ENCODE measurements at places on chromosomes 11 and 22. TPM values are rescaled to one million over a fixed set of nuclear protein-coding genes. Genes with fewer than 3 reads are reported as not detected.

DNA sequence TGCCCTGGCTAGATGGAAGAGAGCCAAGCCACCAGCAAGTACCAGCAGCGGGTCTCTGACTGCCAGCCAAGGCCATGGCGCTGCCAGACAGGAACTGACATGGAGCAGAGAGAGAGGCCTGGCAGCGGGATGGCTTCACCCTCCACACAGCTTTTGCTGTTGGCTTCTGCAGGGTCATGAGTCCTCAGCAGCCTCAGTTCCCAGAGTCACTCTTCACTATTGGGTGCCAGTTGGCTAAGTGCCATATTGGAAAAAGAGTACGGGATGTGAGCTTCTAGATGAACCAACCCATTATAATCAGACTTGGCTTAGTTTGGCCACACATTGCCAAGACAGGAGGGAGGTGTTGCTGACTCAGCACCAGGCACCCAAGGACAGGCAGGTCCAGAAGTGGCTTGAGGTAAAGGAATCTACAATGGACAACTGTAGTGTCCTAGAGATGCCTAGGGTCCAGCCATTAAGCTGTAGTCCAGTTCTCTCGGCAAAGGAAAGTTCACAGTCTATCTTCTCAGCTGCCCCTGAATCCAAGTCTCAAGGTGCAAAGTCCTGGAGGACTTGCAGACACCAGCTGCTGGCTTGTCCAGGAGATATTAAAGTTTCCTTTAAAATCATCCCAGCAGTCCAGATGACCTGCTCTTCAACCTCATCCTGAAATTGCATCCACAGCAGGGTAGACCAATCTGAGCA is 40.7 kb upstream of the POU2AF1 start:
- DNase-seq, result no peak

DNA sequence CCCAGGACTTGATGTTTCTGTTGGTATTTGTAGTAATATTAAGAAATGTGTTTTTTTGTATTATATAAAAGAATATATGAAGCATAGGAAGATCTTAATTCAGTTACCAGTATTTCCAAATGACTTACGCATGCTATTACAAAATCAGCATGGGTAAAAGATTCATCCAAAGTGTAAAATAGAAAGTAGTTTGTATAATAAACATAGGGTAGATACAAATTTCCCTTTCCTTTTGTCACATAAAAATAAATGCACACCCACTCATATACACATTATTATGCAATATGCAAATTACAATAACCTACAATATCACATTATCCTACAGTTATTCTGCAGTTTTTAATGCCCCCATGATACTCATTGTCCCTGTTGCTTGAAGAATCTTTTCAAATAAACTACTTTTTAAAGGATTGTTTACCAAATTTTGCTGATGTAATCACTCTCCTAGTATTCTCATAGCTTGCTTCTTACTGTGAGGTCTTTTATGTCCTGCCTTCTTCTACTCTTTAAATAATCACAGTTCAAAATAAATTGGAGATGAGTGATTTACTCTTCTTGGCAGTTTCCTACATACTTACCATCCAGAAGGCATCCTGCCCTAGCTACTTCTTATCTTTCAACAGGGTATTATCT is 244.0 kb downstream of the CASP12 start:
- DNase-seq, result no peak

DNA sequence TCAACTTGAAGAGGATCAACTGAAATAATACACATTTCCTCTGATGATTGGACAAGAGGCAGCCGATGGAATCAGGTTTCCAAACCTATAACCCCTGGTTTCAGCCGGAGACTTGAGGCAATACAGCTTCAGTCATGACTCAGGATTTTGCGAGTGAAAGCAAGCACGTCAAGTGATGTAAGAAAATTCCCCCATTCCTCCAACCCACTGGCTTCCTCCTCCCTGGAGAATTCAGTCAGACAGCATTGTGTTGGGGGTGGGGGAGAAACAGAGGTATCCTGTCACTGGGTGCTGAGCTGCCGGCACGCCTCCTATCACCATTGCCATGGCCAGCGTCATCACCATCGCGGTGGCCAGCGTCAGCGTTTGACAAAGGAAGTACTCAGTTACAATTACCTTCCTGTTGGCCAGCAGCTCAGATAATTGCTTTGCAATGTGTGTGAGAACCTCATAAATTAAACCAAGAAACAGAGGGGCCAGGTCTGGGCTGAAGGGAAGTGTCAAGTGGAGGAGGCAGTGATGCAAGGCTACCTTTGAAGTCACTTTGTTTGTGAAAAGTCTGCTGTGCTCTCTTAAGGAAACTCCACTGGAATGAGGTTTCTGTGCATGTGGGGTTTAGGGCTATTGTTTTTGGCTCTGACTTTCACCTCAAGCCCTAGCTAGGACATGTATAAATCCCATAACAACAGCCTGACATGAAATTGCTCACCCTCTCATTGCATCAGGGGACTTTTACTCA is 50.2 kb downstream of the LIF start:
- DNase-seq, result peak; percentile 99

DNA sequence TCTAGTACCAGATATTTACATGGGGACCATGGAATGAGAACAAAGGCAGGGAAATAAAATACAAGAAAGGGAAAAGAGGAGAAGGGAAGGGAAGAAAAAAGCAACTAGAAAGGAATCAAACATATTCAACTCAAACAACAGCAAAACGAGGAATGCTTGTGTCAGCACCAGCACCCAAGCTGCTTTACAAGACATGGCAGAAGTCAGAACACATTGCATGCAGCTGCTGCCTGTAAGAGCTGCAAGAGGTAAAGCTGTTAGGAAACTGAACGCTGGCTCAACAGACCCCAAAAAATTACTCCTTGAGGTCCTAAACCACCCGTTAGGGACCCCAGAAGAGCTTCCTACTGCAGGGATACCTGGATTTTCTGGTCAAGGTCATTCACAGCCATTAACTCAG is 296.9 kb downstream of the OPCML start:
- no peak for DNase-seq

DNA sequence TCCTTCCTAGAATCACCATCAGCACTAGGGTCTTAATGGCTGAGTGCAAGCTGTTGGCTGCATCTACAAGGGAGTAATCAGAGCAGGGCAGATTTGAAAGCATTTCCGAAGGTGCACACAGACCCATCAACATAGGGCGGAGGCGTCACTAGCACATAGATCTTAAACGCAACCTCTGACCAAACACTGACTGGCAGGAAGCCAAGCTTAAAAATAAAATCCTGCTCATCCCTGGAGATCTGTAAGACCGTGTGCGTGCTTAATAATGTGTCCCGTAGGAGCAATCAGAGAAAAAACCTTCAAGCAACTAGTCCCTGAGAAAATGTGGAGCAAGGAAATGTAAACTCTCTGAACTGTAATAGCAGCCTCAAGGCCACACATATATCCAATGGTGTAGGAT is 470.5 kb downstream of the ETS1 start:
- no peak for DNase-seq

- no peak for DNase-seq
Measured at GRCh38 chr11:46427364-46427763, 35.8 kb upstream of the CHRM4 start.

DNA sequence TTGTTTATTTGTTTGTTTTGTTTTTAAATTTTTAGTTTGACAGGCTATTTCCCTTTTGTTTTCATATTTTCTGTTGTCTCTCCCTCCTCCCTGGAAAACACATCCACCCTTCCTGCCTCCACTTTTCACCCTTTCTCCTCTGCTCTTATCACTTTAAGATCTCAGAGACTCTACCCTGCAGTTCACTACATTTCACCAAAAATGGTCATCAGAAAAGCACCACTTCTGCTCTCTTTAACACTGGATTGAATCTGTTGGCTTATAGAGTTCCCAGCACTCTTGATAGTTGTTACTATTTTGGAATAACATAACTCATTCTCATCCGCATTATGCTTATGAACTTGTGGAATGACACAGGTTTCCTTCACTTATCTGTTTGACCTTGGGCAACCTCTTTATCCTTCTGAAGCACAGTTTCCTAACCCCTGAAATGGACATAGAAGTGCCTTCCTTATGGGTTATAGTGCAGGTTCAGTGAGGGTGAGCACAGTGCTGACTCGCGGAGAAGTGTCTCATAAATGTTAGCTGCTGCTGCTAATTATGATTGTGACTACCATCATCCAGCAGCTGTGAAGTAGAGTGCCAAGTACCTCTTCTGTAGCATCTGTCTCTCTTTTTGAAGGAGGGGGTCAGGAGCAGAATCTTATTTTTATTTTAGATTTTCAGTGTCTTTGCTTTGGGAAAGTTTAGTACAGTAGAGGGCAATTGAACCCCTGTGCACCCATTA is 15.0 kb downstream of the TEAD1 start:
- DNase-seq, result no peak

GRCh38 chr11:88169471-88169870 is 5.8 kb downstream of the RAB38 start:
- DNase-seq, result peak; percentile 93

- no peak for DNase-seq
Measured at GRCh38 chr22:34914846-34915245, 151.1 kb upstream of the ISX start.

GRCh38 chr11:70818351-70818750 is 420.0 kb downstream of the CTTN start:
- DNase-seq, result no peak

Gene SLC16A8
- 0.24 TPM for total RNA-seq

Gene RNH1
- 219 TPM for total RNA-seq

Gene NAT10
- total RNA-seq, result 58.7 TPM

Gene NAGA
- total RNA-seq, result 28.7 TPM

Gene PNPLA5
- not detected for total RNA-seq

All from foreskin keratinocyte (primary cell).